ENCODE measurements at places on chromosomes 13 and 19.

DNA sequence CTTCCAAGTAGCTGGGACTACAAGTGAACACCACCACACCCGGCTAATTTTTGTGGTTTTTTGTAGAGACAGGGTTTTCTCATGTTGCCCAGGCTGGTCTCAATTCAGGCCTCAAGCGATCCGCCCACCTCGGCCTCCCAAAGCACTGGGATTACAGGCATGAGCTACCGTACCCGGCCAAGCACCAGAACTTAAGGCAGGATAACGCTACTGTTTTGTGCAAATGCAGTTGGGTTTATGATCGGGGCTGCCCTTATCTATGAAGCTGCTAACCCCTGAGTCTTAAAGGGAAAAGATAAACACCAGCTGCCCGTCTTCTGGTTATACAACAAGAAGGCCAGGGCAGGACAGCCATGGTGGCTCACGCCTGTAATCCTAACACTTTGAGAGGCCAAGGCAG is 12.6 kb upstream of the TM6SF2 start:
- DNase-seq: no peak

DNA sequence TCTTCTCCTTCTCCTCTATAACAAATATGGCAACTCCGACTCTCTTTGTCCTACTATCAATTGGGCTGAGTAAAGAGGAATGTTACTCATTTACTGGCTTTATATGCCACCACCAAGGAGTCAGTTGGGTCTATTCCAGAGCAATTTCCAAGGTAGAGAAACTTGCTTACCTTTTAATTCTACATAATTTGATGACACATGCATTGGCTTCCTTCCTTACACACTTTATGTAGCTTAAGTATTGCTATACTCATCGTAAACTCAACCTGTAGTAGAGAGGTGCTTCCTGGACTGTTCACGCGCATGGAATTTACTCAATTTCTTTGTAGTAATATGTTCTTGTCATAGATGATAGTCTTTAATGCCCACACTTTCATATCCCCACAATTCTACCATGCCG is 160.7 kb downstream of the LMO7 start:
- DNase-seq: no peak

DNA sequence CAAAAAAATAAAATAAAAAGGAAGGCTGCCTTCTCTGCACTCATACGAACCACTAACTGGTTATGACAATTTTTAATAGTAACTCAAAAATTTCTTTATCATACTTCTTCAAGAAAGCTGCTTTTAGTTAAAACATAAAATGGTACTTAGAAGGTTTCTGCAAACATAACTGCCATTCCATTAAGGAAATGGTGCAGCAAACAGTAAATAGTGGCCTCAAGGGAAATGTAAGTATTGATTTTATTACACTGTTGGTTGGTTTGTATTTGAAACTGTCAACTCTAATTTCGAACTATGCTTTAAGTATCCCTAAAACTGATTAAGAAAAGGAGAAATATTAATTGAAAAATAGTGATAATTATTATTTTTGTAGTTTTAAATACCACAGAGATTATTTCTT is 278.0 kb downstream of the DACH1 start:
- DNase-seq: no peak

DNA sequence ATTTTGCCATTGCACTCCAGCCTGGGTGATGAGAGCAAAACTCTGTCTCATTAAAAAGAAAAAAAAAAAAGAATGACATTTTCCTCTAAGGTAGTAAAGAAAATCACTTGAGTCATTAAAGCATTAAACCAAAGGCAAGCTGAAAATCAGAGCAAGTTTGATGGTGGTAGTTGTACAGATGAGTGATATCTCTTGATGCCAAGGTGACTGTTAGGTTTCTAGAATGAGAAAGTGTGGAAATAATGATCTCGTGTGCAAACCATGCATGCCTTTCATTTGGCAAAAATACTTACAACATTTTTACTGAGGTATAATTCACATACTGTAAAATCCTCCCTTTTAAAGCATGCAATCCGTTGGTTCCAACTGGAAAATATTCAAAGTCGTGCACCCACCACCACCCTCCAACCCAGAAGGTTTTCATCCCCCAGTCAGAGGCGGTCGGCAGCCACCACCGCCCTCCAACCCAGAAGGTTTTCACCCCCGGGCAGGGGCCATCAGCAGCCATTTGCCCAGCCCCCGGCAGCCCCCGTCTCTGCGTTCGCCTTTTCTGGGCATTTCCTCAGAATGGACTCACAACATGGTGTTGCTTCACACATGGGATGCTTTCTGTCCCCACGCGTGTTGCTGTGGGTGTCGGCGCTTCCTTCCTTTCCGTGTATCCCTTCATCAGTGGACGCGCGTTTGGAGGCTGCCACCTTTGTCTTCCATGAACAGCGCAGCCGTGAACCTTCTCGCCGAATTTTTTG is 90.2 kb downstream of the ATP11A start:
- DNase-seq: no peak

GRCh38 chr19:27744926-27745768 is 1467.8 kb downstream of the UQCRFS1 start:
- no peak for DNase-seq

DNA sequence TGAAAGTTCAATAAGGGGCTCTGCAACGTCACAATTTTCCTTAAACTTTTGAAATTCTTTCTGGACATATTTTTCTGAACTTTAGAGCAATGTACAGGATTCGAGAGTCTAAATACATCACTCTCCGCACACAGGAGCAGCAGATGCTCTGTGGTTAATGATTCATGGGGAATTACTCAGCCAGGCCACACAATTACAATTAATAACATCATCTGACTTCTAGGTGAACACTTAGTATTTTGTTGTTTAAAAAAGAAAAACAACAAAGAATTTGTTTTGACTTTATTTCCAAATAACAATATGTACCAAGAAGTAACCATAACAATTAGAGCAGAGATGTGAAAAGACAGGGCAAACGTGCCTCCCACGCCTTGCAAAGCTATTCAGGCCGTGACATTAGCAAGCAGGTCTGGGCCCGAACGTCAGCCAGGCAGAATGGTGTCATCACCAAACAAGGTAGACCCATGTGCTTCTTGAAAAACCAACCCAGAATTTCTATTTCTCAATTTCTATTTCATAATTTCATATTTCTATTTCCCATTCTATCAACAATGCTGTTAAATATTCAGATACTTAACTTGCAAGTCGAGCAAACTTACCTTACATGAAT is 236.3 kb downstream of the COL4A1 start:
- no peak for DNase-seq

- DNase-seq: no peak
These were observed 169.3 kb downstream of the COL4A1 start for GRCh38 chr13:110137680-110138009.

DNA sequence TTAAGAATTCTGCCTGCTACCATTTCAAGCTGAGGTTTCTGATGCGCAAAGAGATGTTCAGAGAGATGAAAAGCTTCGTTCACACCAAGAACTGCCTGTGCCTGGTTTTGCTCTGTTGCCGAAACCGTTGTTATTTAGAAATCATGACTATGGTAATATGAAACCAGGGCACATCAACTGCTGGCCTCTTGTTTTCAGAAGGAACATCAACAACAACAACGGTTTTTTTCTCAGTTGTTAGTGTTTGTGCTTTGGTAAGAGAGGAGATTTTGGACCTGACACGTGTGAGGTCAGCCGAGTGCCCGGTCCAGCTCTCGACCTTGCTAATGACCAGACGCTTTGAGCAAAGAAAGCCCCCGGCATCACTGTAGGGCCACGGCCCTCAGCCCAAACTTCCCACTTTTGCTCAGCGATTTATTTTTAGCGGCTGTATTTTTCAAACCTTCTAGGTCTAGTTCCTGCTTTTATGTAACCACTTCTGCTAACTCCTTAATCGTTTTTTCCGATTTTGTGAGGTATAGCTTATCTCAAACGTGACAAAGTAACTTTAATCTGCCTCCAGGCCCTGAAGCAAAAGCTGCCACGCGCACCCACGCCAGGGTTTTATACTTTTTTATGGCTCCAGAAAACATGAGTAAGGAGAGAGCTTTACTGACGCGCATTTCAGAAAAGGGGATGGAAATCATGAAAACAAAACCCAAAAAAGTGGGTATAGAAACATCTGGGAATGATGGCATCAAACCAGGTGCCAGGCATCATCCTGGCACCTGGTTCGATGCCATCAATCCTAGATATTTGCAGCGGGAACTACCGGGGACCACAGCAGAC is 42.0 kb downstream of the KLF2 start:
- DNase-seq: peak; percentile 99

Data from MV-4-11 (cell line).